Stimulated activated CD8-positive, alpha-beta memory T cell treated with anti-CD3 and anti-CD28 coated beads, Interleukin-4, amount 100 ng/mL, for 1 hour (primary cell): ENCODE measurements at places on chromosomes 2 and 18.

- DNase-seq = no peak
Observed at GRCh38 chr2:145411493-145411892, 891.6 kb upstream of the ZEB2 start.

- DNase-seq = no peak
Observed at GRCh38 chr18:61908661-61909060, 15.9 kb upstream of the RNF152 start.

DNA sequence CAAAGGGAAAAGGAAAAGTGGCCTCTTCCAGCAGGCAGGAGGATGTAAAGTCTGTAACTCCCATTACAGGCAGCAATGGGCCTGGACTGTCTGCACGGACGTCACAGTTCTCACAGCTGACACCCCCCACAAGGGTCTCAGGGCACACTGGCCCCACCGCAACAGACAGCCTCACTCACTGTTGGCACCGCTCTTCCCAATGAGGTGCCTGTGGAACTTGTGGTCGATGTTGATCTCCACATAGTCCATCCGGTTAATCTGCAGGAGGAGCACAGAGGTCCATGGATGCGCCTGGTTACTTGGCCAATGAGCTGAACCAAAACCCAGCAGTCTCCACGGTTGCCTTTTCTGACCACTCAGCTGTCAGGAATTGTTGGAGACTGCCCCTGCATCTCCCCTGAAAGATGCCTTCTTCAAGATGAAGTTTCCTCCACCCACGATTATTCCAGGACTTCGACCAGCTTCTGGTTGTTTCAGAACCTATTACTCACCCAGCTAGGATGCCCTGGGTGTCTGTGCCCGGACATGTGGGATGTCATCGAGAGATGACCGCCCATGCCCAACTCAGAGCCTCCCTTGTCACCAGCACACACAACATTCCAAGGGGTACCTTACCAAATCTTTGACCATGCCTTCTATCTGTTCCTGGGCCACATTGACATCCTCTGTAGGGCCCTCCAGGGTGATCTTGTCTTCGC lies 62.5 kb downstream of the HDLBP start:
- DNase-seq = no peak

GRCh38 chr2:60312618-60313017 lies 240.8 kb downstream of the BCL11A start:
- DNase-seq = no peak

DNA sequence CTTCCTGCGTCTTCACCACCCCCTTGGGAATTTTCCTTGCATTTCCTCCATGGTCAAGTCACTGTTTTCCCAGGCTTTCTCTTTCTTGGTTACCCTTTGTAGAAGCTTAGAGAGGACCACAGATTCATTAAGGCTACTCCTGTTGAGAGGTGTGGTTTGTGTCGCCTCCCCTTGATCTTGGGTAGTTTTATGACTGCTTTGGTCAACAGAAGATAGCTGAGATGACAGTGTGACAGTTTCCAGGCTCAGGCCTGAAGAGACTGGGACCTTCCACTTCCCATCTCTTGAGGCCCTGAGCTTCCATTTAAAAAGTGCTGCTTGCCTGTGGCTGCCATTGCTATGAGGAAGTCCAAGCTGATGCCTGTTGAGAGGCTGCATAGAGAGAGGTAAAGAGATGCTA lies 5.4 kb downstream of the ACOXL start:
- DNase-seq = no peak

DNA sequence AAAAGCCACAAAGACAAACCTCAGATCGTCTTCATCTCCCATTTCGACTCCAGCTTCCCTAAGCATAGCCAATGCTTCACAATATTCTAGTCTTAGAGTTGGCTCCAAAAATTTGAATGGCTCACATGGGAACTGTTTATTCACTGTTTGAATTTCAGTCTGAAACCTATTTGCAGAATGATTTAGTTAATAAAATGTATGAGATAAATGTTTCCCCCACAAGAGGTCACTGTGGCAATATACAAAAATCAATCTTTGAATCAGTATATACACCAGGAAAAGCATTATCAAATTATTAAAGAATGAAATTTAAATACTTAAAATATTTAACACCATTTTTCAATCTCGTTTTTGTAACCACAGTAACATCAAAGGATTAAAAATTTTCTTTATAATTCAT lies 40.0 kb upstream of the MCM6 start:
- no peak for DNase-seq

GRCh38 chr2:48433682-48434081 lies 96.3 kb upstream of the STON1 start:
- no peak for DNase-seq

DNA sequence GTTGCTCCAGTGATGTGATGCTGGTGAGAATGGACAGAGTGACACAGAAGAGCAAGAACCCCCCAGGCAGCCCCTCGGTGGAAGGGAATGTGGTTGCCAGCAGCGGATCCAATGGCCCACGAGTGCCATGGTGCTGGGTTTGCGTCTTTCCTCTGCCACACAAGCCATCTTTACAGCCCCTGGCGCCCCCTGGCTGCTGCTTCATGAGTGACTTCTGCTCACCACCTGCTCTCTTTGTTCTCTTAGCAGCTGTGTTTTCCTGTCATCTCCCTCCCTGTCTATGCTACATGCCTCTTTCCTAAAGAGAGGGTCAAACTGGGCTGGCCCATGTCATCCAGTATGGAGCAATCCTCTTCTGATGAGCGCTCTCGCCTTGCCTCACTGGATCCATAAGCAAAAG lies 300.0 kb upstream of the SMIM21 start:
- DNase-seq = no peak

DNA sequence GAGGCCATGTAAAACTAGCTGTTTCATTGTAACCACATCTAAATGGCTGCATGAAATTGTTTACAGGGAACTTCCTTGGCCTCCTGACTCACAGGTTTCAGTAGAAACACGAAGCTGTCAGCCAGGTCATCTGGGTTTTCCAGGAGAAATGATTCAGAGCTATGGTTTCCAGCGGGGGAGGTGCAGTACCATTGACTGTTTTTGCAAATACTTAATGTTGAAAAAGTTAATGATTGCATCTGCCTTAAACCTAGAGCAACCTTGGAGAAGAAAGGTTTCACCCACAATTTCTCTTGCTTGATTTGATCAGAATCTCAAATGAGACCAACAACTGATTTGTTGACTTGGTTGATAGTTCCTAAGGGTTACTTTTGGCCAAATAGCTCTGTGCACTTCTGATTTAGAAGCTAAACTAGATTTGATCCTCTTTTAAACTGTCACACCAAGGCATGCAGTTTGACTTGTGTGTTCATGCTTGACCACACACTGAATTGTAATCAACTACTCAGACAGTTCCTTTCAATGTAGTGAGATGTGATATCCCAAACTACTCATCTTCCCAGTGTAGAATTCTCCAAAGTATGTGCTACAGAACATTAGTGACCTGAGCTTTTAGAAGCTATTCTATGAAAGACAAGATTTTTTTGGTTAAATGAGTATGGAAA lies 193.5 kb upstream of the CHST9 start:
- DNase-seq = no peak

DNA sequence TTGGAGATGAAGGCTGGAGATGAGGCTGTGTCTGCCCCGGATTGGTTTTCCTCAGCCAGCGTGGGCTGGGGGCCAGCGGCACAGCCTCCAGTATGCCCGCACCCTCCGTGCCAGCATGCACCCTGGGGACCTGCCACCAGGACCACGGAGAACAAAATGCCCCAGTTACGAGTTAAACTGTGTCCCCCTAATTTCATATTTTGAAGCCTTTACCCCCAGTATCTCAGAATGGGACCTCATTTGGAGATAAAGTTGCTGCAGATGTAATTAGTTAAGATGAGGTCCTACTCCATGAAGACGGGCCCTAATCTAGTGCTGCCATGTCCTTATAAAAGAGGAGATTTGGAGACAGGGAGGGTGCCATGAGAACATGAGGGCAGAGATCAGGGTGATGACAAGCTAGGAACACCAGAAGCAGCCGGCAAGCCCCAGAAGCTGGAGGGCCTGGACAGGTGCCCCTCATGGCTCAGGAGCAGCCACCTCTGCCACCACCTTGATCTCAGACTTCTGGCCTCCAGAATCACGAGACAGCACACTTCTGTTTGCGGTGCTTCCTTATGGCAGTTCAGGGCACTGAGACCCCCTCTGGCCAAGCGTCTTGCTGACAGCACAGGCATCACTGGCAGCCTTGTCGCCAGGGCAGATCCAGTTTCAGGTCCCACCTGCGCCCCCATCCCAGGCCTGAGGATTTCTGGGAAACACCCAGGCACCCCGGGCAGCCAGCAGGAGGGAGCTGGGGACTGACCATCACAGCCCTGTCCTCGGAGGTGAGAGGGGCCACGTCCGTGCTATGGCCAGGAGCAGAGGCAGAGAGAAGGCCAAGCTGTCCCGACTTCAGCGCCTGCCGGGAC lies 29.4 kb downstream of the KIF1A start:
- DNase-seq = no peak

GRCh38 chr2:102619414-102620319 lies at the start of gene SLC9A2:
Gene SLC9A2, plus strand, starts transcription at chr2:102619553. Its CDS starts 296 bp downstream, at chr2:102619849.
- DNase-seq = no peak

GRCh38 chr2:49146401-49146800 lies 7.9 kb downstream of the FSHR start:
- DNase-seq = no peak

DNA sequence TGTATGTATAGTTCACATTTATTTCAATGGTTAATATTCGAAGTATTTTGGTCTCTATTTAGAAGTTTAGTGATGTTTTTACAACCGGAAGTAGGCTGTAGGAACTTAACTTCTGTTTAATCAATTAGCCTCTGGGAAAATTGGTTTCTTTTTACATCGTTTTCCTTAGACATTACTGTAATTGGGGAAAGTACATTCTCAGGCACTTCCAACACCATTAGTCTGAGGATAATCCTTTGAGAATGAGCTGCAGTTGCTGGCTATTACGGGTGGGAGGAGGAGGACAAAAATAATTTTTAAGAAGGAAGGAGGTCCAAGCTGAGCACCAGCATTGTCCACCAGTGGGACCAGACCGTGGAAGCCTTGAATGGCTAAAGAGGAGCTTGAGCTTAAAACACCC lies 70.4 kb upstream of the ST3GAL5 start:
- DNase-seq = no peak

GRCh38 chr18:4445902-4446301 lies 9.2 kb downstream of the DLGAP1 start:
- no peak for DNase-seq

GRCh38 chr18:49924293-49924983 lies 111.1 kb upstream of the ACAA2 start:
- no peak for DNase-seq

- DNase-seq = no peak
Observed at GRCh38 chr18:63322206-63322605, 2.6 kb upstream of the BCL2 start.

- DNase-seq = no peak
Observed at GRCh38 chr2:134501476-134502091, 217.2 kb downstream of the TMEM163 start.

- no peak for DNase-seq
Observed at GRCh38 chr2:120972286-120972685, 236.6 kb downstream of the GLI2 start.

DNA sequence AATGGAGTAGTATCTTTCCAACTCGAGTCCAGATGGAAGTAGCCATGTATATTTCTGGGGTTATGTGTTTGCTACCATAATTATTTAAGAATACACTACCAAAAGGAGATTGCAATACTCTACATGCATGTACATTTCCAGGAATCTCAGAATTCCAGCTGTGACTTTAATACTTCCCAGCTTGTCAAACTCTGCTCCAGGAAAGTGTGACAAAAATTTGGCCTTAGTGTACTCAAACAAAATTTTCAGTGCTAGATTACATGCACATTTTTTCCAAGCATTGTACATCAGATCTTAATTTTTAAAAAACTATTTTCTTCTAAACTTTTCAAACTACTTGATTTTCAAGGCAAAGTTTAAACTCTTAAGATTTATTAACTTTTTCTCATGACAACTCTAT lies 1791.6 kb downstream of the SUCLG1 start:
- DNase-seq = no peak

GRCh38 chr2:235577404-235578330 lies 83.8 kb downstream of the AGAP1 start:
- DNase-seq = no peak

DNA sequence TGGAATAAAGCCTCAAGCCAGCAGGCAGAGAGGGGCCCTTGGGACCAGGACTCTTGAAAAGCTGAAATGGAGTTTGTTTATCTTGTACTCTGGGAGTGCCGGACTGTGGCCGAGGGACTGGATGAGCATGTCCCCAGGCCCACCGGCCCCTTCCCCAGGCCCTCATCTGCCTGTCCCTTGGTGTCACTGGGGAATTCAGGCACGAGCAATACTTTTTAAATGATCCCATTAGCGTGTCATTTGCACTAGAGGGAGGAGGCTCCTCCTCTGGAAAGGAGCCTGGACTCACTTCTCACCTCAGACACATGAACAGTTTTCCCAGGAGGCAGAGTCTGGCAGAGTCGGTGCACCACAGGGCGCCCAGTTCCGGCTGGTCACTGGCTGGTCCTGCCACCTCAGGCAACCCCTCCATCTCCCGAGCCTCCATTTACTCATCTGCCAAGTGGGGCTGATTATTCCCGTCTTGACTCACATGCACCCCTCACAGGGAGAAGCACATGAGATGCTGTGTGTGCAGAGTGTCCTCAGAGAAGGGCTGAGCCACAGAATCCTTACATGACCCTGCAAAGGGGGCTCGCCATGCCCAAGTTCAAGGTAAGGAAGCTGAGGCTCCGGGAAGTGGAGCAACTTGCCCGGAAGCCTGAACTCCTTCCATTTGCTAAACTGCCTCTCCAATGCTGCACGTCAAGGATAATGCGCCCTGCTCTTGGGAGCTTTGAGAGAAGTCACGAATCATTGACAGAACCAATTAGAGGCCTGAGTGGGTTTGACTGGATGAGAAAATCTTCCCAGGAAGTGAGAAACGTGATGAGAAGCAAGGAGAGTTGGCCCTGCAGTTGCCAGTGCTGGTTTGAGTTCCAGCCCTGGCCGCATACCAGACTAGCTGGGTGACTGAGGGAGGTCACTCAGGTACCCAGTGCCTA lies 26.7 kb downstream of the CIB4 start:
- DNase-seq = no peak

DNA sequence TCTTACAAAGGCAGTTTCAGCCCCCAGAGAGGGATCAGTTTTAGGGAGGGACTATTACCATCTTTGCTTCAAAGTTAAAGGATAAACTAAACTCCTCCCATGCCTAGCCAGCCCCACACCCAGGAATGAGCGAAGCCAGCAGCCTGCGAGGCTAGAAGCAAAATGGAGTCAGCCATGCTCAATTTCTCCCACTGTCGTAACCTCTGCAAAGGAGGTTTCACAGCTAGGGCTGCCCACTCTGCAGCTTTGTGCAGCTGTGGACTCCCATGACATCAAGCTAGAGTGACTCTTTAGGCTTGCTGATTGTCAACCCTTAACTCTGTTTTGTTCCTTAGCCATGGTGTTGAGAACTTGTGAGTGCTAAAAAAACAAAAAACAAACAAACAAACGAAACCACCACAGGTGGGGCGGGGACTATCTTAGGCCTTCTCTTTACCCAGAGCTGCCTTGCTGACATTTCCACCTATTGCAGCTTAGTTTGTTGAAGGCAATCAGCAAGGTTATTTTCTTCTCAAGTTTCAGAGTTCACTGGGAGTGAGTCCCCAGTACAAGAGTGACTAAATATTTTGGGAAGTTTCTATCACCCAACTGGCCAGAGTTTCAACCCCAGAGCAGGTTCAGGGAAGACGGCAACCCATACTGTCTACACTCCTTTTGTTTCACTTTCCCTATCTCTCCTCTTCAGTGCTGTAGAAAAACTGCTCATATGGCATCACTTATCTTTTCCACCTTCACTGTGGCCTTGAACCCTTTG lies 592.1 kb downstream of the XIRP2 start:
- no peak for DNase-seq

- no peak for DNase-seq
Observed at GRCh38 chr2:129803032-129803431, 176.4 kb upstream of the RAB6C start.

GRCh38 chr18:28743115-28743514 lies 566.2 kb upstream of the CDH2 start:
- no peak for DNase-seq
